ENCODE measurements at places on chromosomes 3 and 15.

- DNase-seq: no peak
These were observed 26.9 kb upstream of the SAMMSON start for GRCh38 chr3:69972672-69973071.

DNA sequence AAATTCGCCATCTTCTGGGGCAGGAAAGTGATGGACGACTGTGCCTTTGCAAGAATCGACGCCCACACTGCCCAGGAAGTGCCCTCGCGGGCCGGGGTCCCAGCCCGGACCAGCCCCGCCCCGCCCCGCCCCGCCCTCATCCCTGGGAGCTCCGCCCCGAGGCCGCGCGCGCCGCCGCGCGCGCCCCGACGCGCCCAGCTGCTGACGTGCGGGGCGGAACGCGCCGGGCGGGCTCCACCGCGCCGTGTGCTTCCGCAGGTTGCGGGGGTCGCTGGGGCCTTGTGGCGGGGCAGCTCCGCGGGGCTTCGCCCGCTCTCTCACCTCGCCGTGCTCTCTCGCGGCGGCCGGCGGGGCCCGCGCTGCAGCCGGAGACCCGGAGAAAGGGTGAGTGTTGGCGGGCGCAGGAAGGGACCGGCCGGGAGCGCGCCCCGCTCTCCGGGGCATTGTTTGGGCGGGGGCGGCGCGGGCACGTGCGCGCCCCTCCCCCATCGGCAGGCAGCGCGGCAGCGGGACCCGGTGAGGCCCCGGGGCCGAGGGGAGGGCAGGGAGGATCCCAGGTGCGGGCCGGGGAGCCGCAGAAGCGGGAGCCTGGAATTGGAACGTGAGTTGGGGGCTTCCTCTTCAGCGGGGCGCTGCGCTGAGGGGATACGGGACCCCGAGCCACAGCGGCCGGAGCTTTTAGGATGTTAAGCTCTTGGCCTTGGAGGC is at the start of gene YEATS2:
TSS of gene YEATS2 (plus strand) at position 188 of the 708 bp plus-strand sequence. CDS start 17,366 bp downstream, outside the sequence.
- peak; percentile 55 for DNase-seq

GRCh38 chr3:152516216-152516615 is 247.5 kb downstream of the MBNL1 start:
- no peak for DNase-seq

GRCh38 chr15:63354821-63355650 is 26.6 kb downstream of the CA12 start:
- no peak for DNase-seq

- no peak for DNase-seq
These were observed 33.3 kb downstream of the CA12 start for GRCh38 chr15:63348392-63348791.
